ENCODE measurements at places on chromosomes 2 and 18.

- no peak for DNase-seq
Measured at GRCh38 chr18:62418258-62418657, 93.1 kb downstream of the TNFRSF11A start.

DNA sequence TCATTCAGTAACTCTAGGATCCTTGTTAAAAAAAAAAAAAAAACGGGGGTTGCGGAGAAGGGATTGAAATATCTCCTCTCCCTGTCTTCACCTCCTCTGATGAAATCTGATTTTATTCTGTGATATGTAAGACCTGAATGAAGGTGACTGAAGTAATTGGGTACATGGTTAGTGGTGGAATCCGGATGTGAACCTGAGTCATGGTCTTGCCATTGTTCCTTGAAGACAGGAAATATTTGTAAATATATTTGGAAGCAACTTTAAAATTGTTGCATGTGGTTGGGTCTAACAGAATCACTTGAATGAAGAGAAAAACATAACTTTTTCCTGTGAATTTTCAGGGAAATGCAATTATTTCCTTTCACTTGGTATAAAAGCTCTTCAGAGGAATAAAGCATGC lies 3.0 kb upstream of the IL1A start:
- DNase-seq = no peak

DNA sequence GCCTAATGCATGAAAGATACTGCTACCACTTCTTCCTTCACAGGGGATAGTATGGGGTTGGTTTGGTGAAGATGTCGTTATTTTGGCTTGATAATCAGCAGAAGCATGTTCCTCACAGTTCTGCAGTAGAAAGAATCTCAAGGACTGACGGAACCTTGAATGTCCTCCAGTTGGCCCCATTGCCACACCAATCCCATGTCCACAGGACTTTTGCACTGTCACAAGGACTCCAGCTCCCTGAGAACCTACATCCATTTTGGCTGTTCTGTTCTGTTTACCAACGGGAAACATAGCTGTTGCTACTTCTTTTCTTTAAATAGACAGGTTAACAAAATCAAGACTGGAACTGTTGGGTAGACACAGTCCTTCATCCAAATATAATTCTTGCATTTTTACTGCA lies 270.0 kb downstream of the SLC8A1 start:
- no peak for DNase-seq

GRCh38 chr2:80244905-80245584 lies 59.5 kb downstream of the LRRTM1 start:
- DNase-seq = no peak

DNA sequence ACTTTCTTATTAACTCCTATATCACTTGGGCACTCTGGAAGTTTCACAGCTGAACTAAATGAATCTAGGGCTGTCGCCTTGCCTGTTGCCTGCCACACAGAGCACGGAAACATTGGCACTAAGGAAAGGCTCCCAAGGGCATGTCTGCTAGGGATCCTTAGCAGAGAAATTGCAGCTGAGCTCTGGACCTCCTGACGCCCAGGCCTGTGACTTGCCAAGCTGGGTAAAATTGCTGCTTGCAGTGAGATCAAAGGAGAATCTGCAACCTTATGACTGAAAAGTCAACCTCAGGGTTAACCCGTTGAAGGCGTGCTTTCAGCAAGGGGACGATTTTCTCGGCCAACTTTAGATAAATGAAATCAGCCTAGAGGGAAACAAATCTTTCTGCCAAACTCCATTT lies 189.8 kb downstream of the NCK2 start:
- no peak for DNase-seq

GRCh38 chr18:13272416-13272815 lies 53.9 kb downstream of the LDLRAD4 start:
- no peak for DNase-seq
